ENCODE measurements at places on chromosomes 5 and 9. TPM values are rescaled to one million over a fixed set of nuclear protein-coding genes. Genes with fewer than 3 reads are reported as not detected.

GRCh38 chr5:89281766-89282553 lies 399.0 kb upstream of the MEF2C start:
- no peak for DNase-seq

DNA sequence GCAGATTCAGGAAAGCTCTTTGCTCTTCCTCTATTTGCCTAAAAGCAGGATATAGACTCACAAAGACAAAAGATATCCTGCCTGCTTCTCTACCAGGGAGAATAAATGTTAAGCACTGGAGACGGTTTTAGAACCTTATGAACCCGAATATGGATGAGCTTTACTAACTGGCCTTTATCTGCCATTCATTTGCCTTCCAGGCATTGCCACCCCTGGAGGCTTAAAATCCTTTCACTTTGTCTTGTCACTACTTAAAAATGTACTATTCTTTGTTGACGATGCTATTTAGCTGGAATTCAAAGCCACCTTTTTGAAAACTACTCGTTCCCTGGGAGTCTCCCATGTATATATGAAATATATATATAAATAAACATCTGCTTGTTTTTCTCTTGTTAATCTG lies 23.2 kb upstream of the LVRN start:
- no peak for DNase-seq

Gene LHX3
- not detected for total RNA-seq

- peak; percentile 68 for DNase-seq
Measured at GRCh38 chr9:129968690-129969485, 74.1 kb downstream of the FNBP1 start.

DNA sequence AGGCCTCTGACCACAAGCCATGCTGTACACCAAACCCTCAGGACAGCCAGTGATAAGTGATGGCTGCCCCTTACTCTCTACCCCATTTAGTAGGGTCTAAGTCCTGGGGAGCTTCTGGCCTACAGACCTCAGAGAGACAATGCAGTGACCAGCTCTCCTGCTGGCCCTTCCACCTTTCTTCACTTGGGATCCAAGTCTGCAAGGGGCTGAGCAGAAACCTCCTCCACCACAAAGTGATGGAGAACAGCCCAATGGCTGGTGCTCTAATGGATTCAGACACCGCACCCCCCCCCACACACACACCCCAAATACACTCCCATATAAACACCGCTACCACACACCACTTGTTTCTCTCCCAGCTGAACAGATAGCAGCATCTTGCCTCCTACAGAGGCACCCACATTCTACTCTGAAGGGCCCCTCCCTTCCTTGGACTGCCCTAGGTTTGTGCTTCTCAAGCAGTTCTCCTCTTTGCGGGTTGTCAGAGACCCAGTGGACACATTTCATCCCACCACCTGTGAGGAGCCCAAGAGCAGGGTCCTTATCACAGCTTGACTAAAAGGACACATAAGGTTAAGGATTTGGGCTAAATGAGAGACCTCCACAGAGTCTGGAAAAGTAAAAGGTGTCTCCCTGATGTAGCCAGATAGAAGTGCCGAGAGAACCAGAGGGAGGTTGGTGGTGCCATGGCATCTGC lies 1.3 kb upstream of the PDLIM4 start:
- no peak for DNase-seq

GRCh38 chr5:9513827-9514226 lies 32.0 kb downstream of the SEMA5A start:
- no peak for DNase-seq

Gene LIFR
- total RNA-seq: 0.65 TPM

DNA sequence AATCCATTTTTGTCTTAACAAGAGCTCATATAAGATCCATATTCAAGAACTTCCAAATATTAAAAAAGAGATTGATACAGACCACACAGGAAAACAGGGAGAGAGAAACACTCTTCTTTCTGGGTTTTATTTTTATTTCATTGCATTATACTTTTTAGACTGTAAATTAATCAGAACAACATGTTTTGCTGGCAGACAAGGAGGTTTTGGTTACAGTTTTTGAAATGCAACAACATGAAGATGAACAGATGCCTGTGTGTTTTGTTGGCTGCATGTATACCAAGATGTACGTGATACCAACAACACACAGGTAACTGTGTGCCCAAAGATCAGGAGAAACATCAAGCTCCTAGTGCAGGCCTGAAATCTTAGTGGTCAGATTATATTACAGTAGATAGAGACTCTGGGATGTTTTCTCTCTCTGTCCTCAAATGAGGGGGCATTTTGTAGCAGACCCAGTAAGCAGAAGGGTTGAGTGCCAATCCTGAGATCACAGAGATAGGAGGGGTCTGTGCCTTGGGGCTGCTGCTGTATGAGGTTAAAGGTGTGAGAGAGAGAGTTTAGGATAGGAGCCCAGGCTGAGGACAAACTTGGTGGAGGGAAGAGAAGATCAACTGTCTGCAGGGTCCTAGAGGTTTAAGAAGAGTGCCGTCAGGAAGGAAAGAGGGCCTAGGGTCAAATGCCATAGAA lies 152.2 kb downstream of the DCP2 start:
- no peak for DNase-seq

Gene DNM1
- 1.4 TPM for total RNA-seq

GRCh38 chr5:5025098-5025773 lies 114.9 kb upstream of the ADAMTS16 start:
- no peak for DNase-seq

- no peak for DNase-seq
Measured at GRCh38 chr9:133659516-133659915, 23.4 kb downstream of the DBH start.

- DNase-seq: no peak
Measured at GRCh38 chr5:33371660-33372059, 69.1 kb upstream of the TARS1 start.

GRCh38 chr5:6448622-6449464 lies at the start of gene UBE2QL1:
Gene UBE2QL1, plus strand, starts transcription at chr5:6448859. Its CDS starts 35 bp downstream, at chr5:6448894.
- DNase-seq: peak; percentile 21

DNA sequence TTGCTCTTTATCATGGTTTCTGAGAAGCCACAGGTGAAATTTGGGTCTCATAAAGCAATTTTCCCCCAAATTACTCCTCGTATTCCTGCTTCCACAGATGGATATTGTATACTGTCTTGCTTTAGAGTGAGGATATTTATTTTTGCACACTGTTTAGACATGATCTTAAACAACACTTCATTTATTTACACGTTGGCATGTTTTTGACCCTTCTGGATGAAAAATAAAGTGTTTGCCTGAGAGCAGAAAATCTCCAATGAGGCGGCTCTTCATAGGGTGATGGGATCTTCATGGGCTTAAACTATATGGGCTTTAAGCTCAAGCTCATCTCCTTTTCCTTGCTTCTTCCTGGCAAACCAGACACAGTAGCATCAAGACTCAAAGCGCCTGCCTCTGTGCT lies 148.4 kb downstream of the MACROH2A1 start:
- no peak for DNase-seq

- no peak for DNase-seq
Measured at GRCh38 chr9:37917801-37918664, 14.1 kb upstream of the SLC25A51 start.

GRCh38 chr9:115978659-115979096 lies 174.9 kb upstream of the PAPPA start:
- no peak for DNase-seq

DNA sequence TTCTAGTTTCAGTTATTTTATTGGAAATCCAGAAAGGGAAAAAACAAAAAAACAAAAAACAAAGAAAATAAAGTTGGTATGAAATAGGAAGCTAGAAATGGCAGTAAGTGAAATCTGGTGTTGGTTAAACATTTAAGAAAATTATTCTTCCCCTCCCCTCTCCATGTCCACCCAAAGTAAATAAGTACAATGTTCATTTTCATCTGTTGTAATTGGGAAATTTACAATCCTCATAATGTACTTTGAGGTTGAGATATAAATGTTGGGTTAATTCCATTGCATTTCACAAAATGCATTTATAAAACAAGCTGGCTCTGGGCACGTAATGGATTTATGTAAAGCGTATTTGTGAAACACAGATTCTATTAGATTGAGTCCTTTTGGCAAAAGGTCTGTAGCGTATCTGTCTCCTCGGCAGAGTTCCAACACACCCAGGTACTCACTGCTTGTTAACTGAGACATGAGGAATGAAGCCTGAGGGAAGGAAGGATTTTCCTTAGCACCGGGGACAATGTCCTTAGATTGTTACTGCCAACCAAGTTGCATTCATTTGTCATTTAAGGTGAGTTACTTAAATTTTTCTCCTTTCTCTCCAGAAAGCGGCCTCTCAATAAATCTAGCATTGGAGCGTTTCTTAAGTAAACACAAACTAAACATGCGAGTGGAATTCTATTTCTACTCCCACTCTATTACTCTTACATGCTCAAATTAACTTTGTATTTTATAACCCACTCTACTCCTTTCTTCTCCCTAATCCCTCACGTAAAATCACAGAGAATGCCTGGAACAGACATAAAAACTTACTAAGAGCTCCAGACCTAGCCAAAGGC lies 912.3 kb upstream of the WWC1 start:
- peak; percentile 9 for DNase-seq

DNA sequence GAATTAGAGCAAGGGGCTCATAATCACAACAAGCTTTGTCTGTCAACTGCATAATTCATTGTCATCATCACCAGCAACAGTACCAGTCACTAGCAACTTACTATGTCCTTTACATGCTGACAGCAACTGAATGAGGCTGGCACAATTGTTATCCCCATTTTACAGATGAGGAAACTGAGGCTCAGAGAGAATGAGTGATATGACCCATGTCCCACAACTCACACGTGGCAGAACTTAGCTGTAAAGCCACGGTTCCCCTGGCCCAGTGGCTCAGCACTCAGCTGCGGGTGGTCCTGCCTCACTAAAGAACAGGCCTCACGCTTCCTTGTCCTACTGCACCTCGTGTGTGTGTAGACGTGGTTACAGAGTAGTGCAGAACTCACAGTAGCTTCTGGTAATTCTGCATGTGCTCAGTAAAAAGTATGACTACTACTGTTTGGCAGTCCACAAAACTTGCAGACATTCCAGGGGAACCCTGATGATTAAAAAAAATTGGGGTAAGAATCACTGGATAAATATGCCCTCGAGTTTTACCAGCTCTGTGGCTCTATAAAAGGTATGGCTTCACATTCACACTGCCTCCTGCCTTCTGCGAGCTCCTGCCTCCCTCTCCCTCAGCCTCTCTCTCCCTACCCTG lies 30.2 kb downstream of the AFAP1L1 start:
- no peak for DNase-seq

Gene CD74
- total RNA-seq: 4.0 TPM

GRCh38 chr5:168941901-168942300 lies 359.0 kb downstream of the SLIT3 start:
- no peak for DNase-seq

Gene DIRAS2
- not detected for total RNA-seq

DNA sequence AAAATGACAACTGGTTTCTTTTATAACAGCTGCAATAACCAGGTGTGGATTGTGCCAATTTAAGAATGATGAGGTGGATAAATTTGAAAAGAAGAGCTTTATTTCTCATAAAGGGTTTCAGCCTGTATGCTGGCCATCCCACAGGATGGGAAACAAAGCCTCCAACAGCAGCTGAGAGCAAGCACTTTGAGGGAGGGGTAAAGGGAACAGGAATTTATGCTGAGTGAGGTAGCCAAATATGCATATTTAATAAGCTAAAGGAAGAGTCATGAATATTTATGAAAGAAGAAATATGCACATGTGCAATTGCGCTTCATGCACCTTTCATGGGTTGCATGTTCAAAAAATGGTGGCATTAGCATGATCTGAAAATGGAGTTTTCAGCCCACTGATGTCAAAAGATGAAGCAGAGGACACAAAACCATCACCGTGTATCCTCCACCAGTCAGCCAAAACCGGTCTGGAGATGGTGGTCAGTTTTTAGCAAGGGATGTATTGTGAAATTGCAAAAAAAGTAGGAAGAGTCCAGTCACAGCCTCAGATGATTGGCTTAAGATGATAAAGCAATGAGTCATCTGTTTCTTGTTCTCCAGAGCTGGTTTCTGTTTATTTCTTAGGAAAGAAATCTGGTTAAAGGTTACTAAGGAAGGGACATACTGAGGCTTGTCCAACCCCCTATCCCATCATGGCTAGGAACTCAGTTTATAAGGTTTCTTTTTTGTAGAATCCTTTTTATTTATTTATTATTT lies 47.9 kb downstream of the DEPDC1B start:
- DNase-seq: peak; percentile 80

DNA sequence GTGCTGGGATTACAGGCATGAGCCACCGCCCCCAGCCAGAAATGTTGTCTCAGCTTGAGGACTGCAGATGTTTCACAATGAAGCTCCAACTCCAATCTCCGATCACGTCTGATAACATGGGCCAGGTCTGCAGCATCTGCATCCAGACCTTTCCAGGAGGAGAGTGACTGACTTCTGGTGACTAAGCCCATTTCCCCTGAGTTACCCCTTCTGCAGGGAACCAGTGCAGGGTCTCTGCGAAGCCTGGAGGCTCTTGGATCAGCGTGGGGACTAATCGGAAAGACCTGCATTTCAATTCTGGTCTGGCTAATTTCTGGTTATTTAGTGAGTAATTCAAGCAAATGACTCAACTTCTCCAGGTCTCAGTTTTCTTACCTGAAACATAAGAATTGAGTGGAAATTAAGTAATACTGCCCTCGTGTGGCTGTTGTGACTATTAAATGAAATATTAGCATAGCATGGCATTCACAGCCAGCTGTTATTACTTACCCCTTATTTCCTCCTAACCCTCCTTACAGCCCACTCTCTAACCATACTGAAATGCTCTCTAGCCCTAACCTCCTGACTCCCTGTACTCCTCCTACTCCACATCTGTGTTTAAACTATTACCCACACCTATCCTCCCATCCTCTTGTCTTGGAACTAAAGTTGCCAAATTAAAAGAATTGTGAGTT lies 2.2 kb upstream of the GNPDA1 start:
- peak; percentile 81 for DNase-seq

Gene SH3RF2
- total RNA-seq: 37.1 TPM

- DNase-seq: no peak
Measured at GRCh38 chr5:108059334-108059733, 322.6 kb downstream of the FBXL17 start.

DNA sequence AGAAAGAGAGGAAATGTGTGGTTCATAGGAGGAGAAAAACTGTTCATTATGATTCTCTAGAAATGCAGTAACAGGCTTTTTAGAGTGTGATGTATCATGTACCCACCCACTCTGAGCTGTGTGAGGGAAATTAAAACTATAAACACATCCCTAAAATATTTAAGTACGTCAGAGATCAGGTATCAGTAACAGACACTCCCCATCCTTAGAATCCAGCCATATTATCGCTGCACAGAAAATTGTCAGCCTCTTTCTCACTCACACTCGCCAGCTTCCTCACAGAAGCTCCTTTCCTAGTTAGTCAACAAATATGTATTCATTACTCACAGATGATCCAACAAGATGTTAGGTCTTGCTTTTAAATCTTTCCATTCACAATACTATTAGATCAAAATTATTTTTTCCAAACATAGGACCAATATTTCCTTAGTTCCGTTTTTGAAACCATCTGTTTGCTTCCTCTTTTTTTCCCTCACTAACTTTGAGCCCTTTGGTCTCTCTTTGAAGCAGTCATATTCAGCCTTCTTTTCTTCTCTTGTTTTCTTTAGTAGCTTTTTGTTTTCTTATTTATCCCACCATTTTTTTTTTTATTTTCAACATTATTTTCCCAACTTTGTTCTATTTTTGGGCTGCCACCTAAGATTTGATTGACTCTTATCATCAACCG lies 13.6 kb upstream of the MAST4 start:
- DNase-seq: peak; percentile 91

Measured in foreskin keratinocyte (primary cell).